ENCODE measurements at places on chromosomes 6 and 20. TPM values are rescaled to one million over a fixed set of nuclear protein-coding genes. Genes with fewer than 3 reads are reported as not detected.

GRCh38 chr6:20115246-20115980 lies 96.9 kb downstream of the MBOAT1 start:
- DNase-seq = no peak

MEP1A gene
- total RNA-seq = not detected

DNA sequence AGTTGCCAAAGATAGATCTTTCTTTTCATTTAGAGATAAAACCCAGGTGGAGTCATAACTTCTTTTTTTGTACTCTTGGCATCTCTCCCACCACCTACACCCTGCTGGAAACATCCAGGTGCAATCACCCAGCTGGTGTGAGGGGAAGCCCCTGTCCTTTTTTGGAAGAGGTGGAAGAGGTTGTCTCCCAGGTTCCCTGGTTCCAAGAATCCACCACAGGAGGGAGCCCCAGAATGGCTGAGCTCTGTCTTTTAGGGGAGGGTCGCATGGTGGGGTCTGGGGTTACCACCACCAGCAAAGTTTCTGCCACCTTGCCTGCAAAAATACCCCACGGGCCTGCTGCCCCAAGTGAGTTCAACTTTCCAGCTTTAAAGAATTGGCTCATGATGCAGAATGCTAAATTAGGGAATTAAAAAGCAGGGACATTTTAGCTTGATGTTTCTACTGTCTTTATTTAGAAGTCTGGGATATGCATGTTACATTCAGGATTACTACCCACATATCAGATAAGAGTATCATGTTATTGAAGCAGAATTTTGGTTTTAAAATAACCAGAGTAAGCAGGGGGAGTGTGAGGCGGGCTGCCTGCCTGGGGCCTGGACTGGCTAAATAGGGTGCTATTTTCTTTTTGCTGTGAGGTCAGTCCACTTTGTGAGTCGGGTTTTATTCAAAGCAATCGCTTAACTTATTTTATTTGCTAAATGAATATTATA lies 11.0 kb downstream of the SMOC2 start:
- DNase-seq = no peak

DNA sequence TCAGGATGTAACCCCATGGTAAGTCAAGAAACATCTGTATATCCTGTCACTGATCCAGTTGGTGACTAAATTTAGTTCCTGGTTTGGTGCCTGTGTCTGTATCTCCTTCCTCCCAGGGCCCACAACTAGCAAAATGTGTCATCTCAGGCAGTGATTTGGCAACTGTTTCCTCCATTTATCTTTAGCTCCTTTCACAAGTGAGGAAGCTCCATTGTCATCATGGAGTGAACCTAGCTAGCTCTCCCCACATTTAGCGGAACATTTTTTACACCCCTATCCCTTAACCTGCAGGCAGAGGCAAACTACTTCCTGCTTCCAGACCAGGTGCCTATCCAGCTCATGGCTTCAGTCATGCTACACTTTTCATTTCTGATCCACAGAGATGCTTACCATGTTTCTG lies 99.5 kb downstream of the IPCEF1 start:
- no peak for DNase-seq

GRCh38 chr6:119894811-119895210 lies 545.2 kb upstream of the MAN1A1 start:
- DNase-seq = no peak

GRCh38 chr6:37741757-37742400 lies 44.2 kb upstream of the MDGA1 start:
- no peak for DNase-seq

DNA sequence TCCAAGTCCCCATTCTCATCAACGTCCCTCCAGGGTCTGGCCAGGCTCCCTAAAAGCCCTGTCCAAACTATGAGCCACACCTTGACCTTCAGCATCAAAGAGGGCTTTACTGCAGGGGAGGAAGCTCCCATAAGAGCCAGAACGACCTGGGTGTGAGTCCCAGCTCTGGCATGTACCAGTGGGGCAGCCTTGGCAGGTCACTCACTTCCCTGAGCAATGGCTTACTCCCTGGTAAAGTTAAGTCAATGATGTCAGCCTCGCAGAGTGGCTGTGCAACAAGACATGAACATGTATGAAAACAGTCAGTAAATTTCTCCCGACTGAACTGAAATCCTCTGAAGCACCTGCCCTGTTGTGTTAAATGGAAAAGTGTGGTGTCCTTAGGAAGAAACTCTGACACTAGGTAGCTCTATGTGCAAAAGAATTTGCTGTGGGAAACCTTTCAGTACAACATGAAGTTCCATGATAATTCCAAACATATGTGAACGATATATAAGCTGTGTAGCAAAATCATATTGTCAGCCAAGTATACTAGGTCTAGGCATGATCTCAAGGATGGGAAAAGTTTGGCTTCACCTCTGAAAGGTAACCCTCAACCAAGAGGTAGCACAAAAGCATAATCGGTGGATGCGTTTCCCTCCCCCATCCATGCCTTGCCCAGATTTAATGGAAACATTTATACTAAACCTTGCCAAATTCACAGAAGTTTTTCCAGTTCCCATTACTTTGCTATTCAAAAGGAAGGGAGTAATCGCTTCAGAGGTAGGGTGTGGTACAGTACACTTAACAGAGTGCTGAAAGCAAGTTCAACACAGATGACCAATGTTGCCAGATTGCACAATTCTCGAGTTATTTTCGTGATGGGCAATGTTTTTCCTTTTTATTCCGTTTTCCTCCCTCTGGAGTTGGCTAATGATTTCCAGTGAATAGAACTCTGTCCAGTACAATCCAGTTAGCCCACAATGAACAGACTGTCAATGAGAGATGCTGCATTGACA lies 49.0 kb upstream of the RANBP9 start:
- no peak for DNase-seq

DNA sequence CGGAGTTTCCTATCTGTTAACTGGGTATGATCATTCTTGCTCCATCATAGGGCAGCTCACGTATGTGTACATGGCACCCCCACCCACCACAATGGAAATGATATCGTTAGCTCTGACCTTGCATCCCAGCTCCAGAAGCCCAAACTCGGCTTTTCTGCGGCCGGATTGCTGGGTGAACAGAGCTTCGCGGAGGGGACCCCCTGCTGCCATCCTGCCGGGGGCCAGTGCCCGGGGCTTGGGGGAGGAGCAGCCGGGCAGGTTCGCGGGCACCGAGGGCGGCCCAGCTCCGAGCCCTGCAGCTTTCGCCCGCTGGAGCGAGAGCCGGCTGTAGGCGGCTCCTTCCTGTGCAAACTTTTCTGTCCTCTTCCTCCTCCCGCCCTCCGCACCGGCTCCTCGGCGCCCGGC lies 24.9 kb upstream of the FUCA2 start:
- peak; percentile 62 for DNase-seq

- DNase-seq = no peak
These were observed 7.7 kb downstream of the RALY start for GRCh38 chr20:34001378-34001777.

ETV7 gene
- 3.5 TPM for total RNA-seq
